Activated CD8-positive, alpha-beta T cell treated with anti-CD3 and anti-CD28 coated beads, Interleukin-2, amount 10 ng/mL, durations not matched to agents 7 days and 5 days (primary cell): ENCODE measurements at places on chromosomes 13 and 19. TPM values are rescaled to one million over a fixed set of nuclear protein-coding genes. Genes with fewer than 3 reads are reported as not detected.

GRCh38 chr19:52943884-52944643 is 18.6 kb downstream of the ZNF816 start:
- DNase-seq, result no peak

DNA sequence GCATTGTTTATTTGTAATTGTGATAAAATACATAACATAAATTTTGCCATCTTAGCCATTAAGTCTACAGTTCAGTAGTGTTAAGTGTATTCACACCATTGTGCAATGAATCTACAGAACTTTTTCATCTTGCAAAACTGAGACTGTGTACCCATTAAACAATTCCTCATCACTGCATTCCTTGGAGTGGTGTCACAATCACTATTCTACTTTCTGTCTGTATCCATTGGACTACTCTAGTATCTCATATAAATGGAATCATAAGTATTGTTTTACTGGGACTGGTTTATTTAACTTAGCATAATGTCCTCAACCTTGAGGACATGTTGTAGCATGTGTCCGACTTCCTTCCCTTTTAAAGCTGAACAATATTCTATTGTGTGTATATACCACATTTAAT is 36.8 kb downstream of the UFM1 start:
- DNase-seq, result no peak

GRCh38 chr13:34942732-34943435 is 814 bp downstream of the NBEA start:
- peak; percentile 25 for DNase-seq

DNA sequence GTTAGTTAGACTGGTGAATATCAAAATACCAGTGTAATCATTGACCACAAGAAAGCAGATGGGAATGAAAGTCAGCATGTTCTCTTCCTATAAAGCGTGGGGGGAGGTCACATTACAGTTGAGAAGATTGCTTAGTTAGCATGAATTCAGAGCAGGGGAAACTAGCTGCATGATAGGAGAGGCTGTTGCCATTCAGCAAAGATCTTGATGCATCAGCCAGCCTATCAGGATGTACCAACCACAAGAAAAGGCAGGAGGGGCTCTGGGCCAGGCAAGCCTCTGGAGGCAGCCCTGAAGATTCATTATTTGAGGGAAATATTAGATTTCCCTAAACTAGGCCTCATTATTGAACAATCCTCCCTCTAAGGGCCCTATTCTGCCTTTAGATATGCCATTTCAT is 5.0 kb upstream of the MTMR6 start:
- DNase-seq, result peak; percentile 33

- DNase-seq, result no peak
Observed at GRCh38 chr19:58366585-58367430, 4.3 kb upstream of the ZNF497 start.

DNA sequence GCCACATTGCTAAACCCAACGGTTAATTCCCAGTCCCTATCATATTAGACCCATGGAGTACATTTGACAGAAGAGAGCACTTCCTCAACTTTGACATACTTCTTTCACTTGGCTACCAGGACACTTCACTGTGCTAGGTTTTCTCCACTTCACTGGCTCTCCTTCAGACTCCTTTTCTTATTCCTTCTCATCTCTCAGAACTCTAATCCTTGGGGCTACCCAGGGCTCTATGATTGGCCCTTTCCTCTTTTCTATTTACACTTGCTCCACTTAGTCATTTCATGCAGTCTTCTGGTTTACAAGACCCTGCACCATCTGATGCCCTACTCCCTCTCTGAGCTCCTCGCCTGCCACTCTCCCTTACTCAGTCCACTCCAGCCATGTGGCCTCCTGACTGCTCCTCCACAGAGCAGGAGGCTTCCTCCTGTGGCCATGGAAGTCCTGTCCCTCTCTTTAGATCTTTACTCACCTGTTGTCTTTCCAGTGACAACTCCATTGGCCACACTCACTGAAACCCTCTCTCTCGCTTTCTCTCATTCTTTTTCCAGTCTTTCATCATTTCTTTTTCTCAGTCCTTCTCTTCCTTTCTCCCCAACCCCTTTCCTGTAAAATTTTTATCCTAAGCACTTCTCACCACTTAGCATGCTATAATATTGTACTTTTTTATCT is 90.4 kb downstream of the TBC1D4 start:
- no peak for DNase-seq

DNA sequence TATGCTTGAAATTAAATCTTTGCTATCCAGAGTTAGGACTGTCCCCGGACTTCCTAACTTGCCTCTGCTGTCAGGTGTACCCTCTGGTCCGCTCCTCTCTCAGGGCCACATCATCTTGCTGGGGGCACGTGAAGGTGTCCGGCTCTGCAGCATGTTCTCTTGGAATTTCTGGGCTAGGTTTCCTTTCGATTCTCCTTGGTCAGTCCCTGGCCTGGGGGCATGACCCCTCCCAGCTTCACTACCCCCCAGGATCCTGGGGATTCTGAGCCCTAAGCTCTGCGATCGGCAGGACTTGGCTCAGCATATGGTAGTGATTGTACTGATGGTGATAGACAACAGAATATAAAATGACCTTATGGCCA is 5.1 kb upstream of the GPI start:
- DNase-seq, result no peak

DNA sequence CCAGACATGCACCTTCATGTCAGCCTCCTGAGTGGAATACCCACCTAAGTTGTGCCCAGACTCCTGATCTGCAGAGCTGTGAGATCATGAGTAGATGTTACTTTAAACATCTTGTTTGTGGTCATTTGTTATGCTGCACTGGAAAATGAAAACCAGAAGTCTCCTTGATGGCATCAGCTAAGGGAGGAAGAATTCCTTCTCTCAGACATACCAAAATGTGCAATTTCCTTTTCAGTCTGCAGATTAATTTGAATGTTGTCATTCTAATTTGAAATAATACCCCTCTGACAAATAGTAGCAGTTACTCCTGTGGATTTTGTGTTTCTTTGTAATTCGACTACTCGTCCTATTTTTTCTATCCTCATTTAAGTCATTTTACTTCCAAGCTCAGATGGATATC is 59.3 kb downstream of the ITGBL1 start:
- DNase-seq, result no peak

DNA sequence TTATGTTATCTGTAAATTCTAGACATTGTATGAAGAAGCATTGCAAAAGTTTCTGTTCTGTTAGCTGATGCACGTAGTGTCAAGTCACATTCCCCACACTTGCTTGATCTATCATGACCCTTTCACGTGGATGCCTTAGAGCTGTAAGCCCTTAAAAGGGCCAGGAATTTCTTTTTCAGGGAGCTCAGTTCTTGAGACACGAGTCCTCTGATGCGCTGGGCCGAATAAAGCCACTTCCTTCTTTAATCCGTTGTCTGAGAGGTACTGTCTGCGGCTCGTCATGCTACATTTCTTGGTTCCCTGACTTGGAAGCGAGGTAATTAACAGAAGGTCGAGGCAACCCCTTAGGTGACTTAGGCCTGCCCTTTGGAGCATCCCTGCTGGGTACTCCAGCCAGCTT is 5.8 kb downstream of the ZNF816 start:
- no peak for DNase-seq

GRCh38 chr19:39582891-39583625 is 19.3 kb upstream of the LGALS13 start:
- no peak for DNase-seq

DNA sequence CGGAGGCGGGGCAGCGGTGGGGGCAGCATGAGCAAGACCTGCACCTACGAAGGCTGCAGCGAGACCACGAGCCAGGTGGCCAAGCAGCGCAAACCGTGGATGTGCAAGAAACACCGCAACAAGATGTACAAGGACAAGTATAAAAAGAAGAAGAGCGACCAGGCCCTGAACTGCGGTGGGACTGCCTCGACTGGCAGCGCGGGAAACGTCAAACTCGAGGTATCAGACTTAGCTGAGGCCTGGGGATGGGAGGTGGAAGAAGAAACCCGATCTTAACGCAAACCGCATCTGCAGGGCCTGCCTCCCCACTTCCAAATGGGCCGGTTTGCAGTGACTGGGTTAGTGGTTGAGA is 693 bp downstream of the RFXAP start:
- peak; percentile 62 for DNase-seq

DNA sequence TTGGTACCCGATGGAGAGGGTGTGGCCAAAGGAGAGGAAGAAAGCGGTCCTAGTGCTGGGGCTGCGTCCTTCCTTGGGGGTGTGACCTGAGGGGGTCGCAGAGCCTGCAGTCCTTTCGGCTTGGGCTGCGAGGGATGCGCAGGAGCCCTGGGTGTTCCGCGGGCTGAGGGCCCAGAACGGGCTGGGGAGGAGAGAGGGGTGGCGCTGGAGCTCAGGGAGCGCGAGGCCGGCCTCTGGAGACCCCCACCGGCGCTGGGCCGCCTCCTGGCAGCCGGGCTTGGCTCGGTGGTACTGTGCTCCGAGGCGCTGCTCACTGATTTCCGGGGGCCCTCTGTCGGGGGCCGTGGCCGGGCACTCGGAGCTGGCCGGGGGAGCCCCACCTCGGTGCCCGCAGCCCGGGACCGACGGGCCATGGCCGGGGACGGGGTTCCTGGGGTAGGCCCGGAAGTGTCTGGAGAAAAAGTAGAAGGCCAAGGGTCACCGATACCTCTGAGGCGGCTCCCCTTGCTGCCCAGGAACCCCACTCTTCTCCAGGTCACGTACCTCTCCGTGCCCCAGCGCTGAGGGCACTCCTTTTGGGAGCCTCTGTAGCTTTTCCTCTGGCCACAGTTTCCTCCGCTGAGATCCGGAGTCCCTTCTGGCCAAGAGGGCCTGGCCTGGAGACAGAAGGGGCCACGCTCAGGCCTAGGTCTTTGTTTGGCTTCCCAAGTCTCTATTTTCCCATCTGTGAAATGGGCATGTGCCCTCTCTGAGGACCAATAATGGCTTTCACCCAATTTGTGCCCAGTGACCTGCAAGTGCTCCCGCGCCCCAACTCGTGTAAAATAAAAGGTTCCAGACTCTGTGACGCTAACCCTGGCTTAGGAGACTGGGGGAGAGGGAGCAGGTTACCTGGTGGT is 1.6 kb downstream of the PRR36 start:
- DNase-seq, result no peak

GRCh38 chr13:102401265-102401664 is 583 bp downstream of the FGF14 start:
- no peak for DNase-seq

Gene RDH8
- total RNA-seq, result not detected

Gene SPACA4
- not detected for total RNA-seq

Gene UNC13A
- total RNA-seq, result 0.03 TPM

Gene KASH5
- total RNA-seq, result not detected

Gene MBD3L2B
- not detected for total RNA-seq

Gene EMP3
- 300 TPM for total RNA-seq

Gene KLK12
- not detected for total RNA-seq

Gene CYP2B6
- not detected for total RNA-seq

Gene SLITRK1
- total RNA-seq, result not detected

Gene CCDC194
- 4.7 TPM for total RNA-seq
